ENCODE measurements at places on chromosomes 3 and 15.

DNA sequence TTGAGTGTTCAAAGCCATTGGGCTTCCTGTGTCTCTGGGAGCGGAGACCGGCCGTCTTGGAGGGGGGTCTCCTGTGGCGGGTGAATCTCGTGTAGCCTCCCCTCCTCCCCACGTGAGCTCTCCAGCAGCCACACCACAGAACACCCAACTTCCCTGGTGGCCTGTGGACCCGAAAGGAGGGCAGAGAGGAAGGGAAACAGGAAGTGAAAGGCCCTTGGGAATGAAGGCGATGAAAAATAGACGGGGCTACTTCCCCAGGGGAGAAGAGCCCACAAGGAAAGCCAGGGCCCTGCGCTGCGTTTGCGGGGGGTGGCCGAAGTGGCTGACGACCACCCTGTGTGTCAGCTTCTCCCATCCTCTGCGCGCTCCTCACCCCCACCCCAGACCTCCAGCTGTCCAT lies 5.4 kb downstream of the ANKRD63 start:
- DNase-seq = no peak

DNA sequence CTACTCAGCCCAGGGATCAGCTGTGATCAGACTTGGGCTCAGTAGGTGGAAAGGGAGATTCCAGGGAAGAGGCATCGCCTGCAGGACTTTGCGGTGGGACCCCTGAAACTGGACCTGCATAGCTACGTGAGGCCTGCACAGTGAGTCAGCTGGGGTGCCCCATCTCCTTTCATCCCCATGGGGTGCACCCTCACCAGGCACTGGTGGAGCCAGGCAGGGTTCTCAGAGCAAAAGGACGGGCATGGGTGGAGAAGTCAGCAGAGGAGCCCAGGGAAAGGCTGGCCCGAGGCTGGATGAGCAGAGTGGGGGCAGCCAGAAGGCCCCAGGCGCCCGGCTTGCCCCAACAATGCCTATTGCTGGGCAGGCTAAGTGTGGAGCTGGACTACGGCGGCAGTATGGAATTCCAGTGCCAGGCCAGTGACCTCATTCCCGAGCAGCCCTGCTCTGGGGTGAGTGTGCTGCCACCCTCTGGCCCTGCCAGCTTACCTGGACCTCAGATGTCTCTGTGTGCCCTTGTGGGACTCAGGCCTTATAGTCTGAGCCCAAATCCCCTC lies 19.7 kb downstream of the ACAA1 start:
- DNase-seq = no peak

DNA sequence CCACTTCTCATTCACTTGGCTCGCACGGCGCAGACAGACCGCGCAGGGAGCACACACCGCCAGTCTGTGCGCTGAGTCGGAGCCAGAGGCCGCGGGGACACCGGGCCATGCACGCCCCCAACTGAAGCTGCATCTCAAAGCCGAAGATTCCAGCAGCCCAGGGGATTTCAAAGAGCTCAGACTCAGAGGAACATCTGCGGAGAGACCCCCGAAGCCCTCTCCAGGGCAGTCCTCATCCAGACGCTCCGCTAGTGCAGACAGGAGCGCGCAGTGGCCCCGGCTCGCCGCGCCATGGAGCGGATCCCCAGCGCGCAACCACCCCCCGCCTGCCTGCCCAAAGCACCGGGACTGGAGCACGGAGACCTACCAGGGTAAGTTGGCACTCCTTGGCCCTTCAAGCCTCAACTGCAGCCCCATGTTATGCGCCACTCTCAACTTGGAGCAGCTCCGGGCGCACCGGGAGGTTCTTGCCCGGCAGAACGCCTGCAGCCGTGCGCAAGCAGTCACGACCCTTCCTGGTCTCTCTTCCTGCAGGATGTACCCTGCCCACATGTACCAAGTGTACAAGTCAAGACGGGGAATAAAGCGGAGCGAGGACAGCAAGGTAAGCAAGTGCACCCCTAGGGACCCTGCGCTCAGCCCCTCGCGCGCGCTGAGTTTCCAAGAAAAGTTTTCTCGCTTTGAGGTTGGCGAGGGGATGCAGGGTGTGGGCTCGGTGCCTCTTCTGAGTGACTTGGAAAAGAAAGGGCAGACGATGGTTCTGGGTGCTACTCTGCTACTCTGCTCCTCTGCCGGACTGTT lies at the start of gene BHLHE40:
BHLHE40 (plus strand) TSS at position 10 of the 801 bp plus-strand sequence; CDS start at position 292, 282 bp downstream.
- DNase-seq = no peak

DNA sequence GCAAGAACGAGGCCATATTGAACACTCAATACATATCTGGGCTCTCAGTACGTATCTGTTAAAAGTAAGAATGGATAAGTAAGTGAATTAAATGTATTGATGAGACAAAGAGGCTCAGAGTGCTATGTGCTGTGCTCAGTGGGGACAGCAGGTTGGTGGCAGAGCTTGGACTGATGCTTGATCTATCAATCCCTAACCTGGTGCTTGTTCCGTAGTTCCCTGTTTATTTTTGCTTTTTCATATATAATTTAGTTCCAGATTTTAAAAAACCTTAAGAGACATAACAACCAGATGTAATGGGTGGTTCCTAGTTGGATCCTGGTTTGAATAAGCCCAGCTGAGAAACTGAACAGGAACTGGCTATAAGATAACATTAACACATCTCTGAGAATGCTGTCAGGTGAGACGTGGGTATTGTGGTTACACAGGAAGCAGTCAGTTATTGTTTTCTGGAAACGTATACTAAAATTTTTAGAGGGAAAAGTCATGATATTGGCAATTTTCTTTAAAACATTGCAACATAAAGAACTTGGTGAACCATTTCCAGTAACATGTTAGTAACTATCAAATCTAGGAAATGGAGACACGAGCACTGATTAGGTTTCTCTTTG lies 120.5 kb downstream of the FOXB1 start:
- DNase-seq = no peak

DNA sequence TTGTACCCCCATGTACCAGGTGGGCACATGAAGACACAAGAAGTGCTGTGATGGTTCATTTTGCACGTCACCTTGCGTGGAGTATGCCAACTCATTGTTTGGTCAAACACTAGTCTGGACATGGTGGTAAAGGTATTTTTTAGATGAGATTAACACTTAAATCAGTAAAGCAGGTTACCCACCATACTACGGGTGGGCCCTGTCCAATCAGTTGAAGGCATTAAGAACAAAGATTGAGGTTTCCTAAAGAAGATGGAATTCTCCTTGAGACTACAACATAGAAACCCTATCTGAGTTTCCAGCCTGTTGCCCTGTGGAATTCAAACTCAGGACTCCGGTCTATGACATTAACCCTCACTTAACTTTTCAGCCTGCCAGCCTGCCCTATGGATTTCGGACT lies 118.4 kb downstream of the RPLP1 start:
- no peak for DNase-seq

- DNase-seq = no peak
These were observed 3.0 kb downstream of the POMGNT2 start for GRCh38 chr3:43102773-43103480.

GRCh38 chr15:81288040-81288439 lies 35.9 kb downstream of the STARD5 start:
- DNase-seq = no peak

GRCh38 chr3:45664578-45664977 lies 24.6 kb upstream of the SACM1L start:
- no peak for DNase-seq

- DNase-seq = no peak
These were observed 97.5 kb downstream of the RFTN1 start for GRCh38 chr3:16415911-16416476.

DNA sequence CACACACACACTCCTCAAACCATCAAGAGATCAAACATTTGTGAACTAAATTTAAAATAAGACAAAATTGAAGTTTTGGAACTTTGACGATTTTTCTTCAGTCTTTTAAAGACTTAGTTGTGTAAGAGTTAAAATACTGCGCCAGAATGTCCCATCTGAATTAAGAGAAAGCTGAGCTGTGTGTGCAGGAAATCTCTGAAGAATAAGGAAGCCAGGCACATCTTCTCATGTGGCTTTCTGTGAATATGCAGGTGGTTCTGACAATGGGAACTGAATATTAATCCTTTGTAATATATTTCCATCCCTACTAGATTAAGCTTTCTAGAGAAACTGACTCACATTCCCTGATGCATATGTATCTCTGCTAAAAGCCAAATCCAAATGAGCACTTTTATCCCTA lies 60.1 kb upstream of the ICE2 start:
- DNase-seq = no peak

DNA sequence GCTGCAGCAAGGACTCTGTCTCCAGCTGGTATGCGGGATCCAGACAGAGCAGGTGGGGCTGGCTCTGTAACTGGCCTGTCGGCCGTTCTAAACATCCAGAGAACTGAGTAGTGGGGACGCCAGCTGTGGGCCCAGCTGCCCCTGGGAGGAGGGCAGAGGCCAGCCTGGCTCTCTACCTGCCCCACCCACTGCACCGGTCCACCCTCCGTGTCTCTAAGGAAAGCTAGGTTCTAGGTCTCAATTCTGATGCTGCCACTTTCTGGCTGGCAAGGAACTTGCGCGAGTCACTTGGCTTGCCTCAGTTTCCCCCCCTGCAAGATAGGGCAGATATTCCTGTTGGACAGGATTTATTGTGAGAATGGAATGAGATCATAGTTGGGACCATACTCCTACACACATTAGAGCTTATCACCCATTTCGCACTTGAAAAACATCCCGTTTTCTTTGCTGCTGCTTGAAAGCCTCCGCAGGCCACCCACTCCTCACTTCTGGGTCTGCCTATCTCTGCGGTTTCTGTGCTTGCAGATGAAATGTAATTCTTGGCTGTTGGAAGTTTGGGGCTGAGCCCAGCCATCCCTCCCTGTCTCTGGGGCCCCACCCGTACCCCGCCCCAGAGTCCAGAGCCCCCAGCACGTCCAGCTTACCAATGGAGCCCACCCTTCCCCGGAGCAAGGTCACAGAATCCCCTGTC lies 65.8 kb downstream of the IQSEC1 start:
- DNase-seq = no peak

GRCh38 chr3:45817831-45818522 lies 21.6 kb upstream of the SLC6A20 start:
- DNase-seq = no peak

DNA sequence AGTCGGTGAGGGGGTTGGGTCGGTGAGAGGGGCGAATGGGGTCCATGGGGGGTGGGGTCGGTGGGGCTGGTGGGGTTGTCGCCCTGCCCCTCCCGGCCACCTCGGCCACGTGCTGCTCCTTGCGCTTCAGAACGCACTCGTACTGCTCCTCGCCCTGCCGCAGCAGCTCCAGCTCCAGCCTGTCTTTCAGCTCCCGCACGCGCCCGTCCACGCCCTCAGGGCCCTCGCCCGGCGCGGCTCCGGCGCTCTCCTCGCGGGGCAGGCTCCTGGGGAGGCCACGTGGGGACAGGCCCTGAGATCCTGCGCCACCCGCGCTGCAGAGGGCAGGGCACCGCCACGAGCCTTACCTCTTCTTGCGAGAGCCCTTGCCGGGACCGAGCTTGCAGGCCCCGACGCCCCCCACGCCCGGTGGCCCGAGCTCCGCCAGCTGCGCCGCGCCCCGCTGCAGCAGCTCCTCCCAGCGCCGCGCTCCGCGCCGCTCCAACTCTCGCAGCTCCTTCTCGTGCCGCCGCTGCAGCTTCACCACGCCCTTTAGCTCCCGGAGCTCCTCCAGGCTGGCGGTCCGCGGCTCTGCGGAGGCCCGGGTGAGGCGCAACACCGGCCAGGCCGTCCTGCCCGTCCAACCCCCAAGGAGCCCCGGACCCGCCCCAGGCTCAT lies 8.2 kb upstream of the ANKRD63 start:
- DNase-seq = no peak

DNA sequence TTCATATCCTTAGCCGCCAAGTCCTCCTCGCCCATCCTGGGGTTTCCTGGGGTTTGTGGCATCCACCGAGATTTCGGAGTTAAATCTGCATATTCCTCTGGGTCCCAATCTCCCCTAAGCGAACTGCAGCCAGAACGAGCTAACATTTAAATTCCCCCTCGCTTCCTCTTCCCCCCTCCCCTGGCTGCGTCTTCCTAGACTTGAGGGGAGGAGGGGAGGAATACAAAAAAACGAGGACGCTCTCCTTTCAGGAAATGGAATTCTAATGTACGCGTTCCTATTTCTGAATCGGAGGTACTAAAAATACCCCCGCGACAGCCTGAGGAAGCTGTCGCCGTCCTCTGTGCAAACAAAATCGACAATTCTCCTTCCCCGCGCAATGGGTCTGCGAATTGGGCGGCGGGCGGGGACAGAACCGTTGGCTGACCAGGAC lies 5.6 kb downstream of the FEZF2 start:
- DNase-seq = no peak

DNA sequence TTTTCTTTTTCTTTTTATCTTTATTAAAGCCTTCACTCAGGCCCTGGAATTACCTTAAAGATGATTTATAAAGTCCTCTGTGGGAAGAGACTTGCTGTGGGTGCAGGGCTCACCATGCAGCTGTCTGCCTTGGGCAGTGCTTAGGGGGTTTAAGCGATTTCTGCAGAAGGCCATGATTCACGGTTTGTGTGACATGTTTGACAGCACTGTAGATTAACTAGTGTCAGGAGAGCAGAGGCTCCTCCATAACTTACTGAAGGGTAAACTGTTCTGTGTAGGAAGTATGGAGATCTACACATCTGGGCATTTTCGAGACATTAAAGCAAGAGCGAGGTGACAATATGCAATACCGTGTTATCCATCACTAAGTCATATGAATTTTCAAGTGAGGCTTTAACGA lies 137.7 kb downstream of the LRIG1 start:
- DNase-seq = no peak

DNA sequence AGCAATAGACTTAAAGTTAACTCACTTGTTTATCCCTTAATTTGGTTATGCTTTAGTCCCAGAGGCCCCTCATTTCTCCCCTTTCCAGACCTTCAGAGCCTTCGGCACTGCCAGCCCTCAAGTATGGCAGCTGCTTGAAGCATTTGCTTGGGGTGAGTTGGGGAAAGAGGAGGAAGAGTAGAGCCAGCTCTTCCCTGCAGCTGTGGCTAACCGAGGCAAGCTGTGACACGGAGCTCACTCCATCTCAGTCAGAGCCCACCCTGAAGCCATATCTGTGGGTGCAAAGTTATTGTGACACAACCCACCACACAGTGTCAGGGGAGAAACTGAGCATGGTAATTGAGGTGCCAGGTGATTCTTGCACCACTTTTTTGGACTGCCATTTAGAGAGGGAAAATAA lies 66.1 kb downstream of the FILIP1L start:
- no peak for DNase-seq

- no peak for DNase-seq
These were observed 18.9 kb downstream of the MAGEL2 start for GRCh38 chr15:23628612-23629233.

DNA sequence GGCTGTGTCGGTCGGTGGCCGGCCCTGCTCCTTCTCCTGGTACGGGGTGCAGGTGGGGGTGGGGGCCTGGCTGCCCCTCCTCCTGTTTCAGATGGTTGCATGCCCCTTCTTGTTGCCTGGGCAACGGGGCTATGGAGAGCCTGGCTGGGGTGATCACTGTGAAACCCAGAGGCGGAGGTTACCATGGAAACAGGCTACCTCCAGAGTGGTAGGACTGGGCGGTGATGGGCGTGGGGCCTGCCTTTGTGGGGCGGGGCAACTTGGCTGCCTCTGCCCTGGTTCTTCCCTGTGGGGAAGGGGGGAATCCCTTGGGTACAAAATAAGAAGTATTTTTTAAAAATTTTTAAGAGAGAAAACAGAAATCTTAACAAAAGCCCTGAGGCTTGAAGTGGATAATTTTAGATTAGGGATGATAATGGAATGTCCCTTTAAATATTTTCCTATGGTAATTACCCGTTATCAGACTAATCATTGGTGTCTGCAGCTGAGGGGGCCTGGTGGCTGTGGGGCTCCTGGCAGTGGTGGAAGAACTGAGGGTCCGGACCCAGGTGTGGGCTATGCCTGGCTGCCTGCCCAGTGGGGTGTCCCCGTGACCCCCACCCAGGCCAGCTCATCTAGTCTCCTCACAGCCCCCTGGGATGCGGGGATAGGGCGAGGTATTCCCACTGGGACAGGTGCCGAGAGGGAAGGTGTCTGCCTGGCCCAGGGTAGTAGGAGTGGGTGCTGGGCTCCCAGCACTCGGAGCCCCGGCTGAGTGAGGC lies 32.5 kb downstream of the PLXNA1 start:
- no peak for DNase-seq
